ENCODE measurements at places on chromosomes 2 and 18.

DNA sequence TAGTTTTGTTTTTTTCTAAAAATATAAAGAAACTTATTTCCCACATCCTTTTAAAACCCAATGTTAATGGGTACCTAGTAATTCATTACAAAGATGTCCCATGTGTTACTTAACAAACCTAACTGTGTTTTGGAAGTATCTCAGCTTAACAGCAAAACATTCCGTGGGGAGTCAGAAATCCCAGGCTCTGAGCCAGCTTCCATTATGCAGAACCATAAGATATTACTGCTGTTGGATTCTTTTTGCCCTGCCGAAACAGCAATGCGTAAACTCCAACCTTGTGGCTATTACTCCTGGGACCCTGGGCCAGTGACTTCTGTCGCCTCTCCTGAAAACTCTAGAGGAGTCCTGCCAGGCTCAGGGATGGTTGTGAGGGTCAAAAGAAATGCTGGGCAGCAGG, 174.1 kb downstream of the UXS1 start:
- DNase-seq = no peak

DNA sequence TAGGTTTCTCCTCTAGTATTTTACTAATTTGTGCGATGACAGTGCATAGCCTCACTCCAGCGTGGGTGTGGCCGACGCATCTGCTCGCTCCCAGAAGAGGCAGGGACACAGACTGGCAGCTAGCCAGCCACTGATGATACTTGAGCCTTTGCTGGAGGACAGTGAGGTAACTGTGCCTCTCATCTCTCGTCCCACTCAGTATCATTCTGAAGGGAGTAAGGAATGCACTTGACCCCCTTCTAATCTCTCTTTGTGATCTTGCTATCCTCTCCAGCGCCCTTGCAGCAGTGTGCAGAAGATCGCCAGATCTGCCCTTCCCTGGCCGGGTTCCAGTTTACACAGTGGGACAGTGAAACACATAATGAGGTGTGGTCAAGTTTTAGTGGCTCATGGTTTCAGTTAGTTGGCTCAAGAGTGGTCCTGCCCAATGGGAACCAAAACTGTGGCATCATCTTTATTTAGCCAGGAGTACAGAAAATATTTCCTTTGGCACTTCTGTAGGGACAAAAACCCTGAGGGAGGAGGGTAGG, 17.5 kb downstream of the NCAPH start:
- no peak for DNase-seq

DNA sequence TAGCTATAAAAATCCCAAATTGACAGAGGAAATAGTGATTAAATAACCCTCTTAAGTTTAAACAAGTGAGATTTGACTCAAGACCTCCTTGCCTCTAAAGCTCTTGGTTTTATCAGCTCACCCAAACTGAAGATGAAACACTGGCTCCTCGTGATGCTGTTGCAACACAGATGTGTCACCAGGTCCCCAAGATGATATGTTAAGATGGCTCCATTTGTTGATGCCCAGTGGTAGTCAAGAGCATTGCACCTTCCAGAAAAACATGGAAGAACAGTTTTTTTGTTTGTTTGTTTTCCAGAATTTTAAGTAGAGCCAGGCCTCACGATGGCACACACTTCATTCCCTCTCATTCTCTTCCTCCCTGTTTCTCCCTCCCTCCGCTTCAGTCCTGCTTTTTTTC, 399.8 kb downstream of the TXNL1 start:
- DNase-seq = no peak

GRCh38 chr2:222174450-222174849, 124.3 kb downstream of the PAX3 start:
- no peak for DNase-seq

DNA sequence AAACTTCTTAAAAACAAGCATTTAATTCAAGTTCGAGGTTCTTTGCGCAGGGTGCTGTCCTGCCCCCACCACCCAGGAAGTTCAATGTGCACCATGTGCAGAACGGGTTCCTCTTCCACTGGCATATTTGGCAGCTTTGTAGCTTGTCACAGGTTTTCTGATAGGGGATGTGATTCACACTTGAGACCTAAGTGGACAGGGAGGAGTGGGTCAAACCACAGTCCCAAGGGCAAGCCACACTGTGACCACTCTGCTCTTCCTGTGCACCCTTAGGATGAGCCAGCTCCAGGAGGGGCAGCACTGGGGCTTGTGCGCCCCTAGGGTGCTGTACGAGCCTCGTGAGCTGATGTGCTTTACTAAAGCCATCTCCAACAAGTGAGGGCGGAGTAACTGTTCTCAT, 82.5 kb downstream of the TGFA start:
- DNase-seq = no peak

GRCh38 chr2:196249860-196250259, 78.5 kb upstream of the STK17B start:
- DNase-seq = no peak

- no peak for DNase-seq
Measured at GRCh38 chr18:3993941-3994687, 461.0 kb downstream of the DLGAP1 start.

DNA sequence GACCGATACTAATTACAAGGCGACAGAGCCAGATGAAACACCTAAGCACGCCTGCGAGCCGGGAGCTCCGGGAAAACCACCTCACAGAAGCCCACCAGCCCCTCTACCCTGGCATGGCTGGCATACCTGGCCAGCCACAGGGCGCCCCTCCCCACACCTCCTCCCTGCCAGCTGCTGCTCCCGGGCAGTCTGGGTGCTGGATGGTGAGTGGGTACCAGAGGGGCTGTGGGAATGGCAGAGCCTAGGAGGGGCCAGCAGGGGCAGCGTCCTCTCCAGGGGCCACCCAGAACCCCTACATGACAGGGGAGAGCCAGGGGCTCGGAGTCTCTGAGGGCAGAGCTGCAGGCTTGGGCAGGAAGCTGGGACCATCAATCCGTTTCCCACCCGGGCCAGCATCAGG, 58.7 kb upstream of the GPC1 start:
- no peak for DNase-seq

GRCh38 chr2:3476985-3477327, 42.4 kb downstream of the ADI1 start:
- DNase-seq = no peak

GRCh38 chr2:238095143-238095542, 5.0 kb upstream of the ESPNL start:
- no peak for DNase-seq

DNA sequence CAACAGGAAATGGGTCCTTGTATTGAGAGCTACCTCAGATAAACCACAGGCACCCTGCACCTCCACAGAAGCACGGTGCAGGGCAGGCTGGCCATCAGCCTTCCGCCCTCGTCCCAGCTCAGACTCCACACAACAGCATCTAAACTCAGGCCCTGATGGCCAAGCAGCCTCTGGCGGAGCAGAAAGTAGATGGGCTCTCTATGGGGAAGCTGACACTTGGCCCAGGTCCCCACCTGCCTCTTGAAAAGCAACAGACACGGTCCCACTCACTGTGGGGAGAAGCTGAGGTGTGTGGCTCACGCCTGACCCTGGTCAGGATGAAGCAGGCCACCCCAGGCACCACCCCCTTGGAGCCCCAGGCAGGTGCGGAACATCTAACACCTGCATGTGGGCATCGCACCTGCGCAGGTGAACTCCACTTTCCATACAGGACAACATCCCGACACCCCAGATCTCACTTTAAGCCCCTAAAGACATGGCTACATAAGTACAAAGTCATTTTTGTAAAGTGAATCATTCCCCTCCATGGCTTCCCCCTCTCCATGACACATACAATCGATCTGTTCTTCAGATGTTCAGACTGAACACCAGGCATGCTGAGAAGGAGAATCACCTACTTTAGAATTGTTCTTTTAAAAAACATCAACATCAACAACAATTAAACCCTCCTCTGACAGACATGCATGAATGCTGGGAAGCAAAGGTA, 208.4 kb downstream of the ZBTB7C start:
- no peak for DNase-seq

DNA sequence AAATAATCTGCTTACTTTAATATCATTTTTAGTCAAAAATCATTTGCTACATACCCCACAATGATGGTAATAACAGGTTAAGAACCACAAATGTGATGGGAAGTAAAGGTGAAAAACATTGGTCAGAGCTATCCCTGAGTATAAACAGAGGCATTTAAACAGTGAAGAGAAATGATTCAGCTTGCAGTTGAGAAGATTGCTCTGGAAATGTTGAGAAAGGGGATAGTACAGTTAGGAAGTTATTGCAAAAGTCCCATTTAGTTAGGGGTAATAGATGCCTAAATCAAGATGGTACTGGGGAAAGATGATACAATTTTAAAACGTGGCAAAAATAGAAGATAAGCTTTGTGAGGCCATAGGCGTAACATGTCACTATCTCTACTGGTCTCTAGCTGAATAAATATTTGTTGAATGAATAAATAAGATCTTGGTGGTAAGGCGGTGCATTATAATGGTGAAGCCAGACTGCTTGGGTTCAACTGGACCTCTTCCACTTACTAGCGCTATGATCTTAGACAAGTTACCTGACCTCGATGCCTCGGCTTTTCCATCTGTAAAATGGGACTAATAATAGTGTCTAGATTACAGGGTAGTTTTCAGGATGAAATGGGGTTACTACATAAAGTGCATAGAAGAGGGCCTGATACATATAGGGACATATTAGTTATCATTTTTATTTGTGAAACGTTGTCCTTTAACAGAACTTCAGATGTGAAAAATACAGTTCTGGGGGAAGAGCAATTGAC, 2.0 kb upstream of the BZW1 start:
- no peak for DNase-seq

DNA sequence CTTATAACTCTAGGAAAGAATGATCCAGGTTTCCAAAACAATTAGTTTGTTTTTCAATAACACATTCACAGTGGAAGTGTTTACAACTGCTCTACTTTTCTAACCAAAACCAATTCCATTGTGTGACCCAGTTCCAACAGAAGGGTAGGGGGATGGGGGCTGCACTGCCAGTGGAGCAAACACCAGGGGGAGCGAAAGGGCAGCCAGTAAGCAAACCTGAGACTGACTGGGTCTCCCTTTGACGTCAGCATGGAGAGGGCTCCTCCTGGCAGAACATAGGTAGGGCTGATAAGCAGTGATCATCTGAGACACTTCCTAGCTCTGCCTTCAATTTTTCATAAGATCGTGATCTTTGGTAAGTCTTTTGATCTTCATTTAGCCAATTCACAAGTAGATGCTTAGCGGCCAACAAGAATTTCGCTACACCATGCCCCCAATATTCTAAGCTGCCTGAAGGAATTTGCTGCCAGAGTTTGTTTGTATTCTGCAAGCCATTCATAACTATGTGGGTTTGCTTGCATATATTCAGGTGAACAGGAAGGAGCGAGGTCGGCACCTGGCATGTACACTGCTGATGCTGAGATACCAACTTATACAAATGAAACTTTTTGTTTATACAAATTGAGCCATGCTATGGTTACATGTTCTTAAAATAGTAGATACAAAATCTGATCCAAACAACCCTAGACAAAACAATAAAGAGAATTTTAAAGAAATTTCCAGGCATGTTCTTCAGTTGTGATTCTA, 45.9 kb downstream of the ST6GAL2 start:
- no peak for DNase-seq

GRCh38 chr18:43524260-43524659, 247.0 kb upstream of the SYT4 start:
- no peak for DNase-seq

GRCh38 chr18:45834306-45834705, 8.8 kb downstream of the SIGLEC15 start:
- DNase-seq = no peak

GRCh38 chr18:5195656-5196055, 1.4 kb downstream of the AKAIN1 start:
- DNase-seq = no peak

DNA sequence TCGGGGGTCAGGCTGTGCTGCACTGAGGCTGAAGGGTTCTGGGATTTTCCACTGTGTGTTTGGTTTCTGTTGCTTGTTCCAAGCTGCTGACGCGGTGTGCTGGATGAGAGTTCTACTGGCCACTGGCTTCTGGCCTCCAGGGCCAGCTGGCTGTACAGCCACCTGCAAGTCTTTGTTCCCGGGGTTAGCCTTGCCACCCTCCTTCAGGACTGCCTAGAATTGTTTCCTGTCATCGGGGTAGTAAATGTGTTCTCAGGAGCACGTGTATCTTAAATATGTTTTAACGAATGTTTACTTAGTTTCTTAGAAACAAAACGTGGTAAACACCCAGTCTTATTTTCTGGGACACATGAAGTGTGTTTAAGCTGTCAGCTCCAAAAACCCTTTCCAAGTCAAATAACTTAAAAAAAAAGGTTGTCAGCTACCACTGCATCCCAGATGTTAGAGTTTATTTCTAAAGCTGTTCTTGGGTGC, 231.2 kb downstream of the AGAP1 start:
- DNase-seq = peak; percentile 33

DNA sequence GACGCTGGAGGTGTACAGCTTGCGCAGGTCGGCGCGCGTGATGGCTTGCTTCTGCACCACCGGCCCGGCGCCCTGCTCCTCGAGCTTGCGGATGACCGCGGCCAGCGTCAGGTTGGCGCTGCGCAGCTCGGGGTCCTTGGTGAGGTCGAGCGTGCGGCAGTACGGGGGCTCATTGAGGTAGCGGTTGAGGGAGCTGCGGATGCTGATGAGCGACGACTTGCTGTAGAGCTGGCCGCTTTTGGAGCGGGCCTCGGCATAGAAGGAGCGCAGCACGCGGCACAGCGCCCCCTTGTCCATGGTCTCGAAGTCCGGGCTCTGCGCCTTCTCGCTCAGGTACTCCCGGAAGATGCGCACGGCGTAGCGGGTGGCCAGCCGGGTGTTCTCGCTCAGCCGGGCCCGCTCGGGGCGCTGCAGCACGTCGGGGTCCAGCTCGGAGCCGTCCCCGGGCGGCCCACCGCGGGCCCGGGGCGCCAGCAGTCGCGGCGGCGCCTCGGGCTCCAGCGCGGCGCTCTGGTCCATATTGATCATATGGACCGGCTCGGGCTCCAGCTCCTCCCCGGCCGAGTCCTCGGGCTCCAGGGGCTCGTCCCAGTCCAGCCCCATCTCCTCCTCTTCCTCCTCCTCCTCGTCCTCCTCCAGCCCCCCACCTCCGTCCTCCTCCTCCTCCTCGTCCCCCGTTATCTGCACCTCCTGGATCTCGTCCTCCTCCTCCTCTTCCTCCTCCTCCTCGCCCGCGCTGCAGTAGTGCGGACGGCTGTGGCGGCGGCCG, 523 bp downstream of the KCTD1 start:
- DNase-seq = no peak

- no peak for DNase-seq
Measured at GRCh38 chr18:63082366-63083019, 237.1 kb downstream of the BCL2 start.

GRCh38 chr2:203077451-203077850, 62.8 kb downstream of the NBEAL1 start:
- DNase-seq = no peak

GRCh38 chr2:100381240-100381639, 36.2 kb downstream of the CHST10 start:
- peak; percentile 65 for DNase-seq

- no peak for DNase-seq
Measured at GRCh38 chr2:38185012-38185491, 109.1 kb upstream of the CYP1B1 start.

GRCh38 chr2:238160206-238161129, 1.7 kb downstream of the ERFE start:
- DNase-seq = no peak
